ENCODE measurements at places on chromosomes 11 and 22. TPM values are rescaled to one million over a fixed set of nuclear protein-coding genes. Genes with fewer than 3 reads are reported as not detected.

MPPED1 gene
- total RNA-seq: not detected

CD6 gene
- total RNA-seq: 0.67 TPM

HTR3B gene
- total RNA-seq: not detected

GRCh38 chr11:128765104-128765503 lies 71.2 kb downstream of the FLI1 start:
- no peak for DNase-seq

- no peak for DNase-seq
Measured at GRCh38 chr11:113382121-113382520, 5.5 kb upstream of the ANKK1 start.
